IMR-90 (cell line): ENCODE measurements at places on chromosomes 16 and 17.

DNA sequence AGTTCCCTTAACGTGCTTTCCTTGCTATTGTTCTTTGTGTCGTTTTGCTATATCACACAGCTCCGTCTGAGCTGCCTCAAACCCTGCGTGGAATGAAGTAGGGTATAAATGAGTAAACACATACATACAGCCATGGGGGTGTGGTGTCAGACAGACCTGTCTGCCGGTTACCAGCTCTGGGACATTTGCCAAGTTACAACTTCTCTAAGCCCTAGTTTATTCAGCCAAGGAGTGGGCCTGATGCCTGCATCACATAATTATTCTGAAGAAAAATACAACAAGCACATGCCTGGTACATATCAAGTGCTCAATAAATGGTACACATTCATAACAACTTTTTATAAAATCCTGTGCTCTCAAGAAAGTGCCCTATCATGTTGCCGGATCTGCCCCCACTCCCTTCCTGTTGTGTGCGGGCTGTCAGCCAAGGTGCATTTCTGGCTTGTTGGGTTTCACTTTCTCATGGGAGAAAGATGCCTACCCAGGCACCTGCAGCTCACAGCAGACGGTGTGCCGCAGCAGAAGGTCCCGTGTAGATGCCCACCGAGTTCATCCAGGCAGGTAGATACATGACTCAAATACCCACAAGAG lies 30.5 kb downstream of the SMPD3 start:
- DNase-seq, result no peak

- no peak for DNase-seq
Observed at GRCh38 chr16:694863-695354, 4.7 kb upstream of the WDR24 start.

GRCh38 chr17:60601447-60602384 lies 1.7 kb downstream of the PPM1D start:
- peak; percentile 81 for DNase-seq

GRCh38 chr17:50708050-50709000 lies 611 bp upstream of the ANKRD40 start:
- no peak for DNase-seq

GRCh38 chr17:4175921-4176807 lies 33.2 kb downstream of the CYB5D2 start:
- DNase-seq, result peak; percentile 45

- no peak for DNase-seq
Observed at GRCh38 chr16:57196286-57196685, 10.2 kb downstream of the RSPRY1 start.

GRCh38 chr16:55906123-55906522 lies 30.9 kb upstream of the CES5A start:
- DNase-seq, result no peak

DNA sequence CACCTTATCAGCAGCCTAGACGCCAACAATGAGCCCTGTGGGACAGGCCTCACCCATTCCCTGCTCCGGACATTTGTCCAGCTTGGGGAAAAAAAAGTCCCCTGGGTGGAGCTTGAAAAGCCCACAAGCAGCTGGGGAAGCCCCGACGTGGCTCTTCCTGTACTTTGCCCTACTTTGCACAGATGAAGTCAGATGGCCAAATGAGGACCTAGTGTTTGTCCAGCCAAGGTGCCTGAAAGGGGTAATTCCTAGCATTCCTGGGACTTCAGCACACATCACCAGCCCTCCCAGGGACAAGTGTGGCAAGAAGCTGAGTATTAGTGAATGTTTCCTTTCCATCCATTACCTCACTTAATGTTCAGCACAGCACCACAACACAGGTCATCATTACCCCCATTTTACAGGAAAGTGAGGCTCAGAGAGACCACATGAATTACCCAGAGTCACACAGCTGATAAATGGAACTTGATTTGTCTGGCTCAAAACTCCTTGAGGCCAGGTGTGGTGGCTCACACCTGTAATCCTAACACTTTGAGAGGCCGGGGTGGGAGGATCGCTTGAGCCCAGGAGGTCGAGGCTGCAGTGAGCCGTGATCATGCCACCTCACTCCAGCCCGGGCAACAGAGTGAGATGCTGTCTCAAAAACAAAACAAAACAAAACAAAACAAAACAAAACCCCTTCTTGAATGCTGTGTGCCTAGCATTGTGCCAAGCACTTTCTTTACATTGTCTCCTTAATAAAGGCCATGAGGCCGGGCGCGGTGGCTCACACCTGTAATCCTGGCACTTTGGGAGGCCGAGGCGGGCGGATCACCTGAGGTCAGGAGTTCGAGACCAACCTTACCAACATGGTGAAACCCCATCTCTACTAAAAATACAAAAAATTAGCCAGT lies 19.9 kb upstream of the PLLP start:
- DNase-seq, result peak; percentile 55

DNA sequence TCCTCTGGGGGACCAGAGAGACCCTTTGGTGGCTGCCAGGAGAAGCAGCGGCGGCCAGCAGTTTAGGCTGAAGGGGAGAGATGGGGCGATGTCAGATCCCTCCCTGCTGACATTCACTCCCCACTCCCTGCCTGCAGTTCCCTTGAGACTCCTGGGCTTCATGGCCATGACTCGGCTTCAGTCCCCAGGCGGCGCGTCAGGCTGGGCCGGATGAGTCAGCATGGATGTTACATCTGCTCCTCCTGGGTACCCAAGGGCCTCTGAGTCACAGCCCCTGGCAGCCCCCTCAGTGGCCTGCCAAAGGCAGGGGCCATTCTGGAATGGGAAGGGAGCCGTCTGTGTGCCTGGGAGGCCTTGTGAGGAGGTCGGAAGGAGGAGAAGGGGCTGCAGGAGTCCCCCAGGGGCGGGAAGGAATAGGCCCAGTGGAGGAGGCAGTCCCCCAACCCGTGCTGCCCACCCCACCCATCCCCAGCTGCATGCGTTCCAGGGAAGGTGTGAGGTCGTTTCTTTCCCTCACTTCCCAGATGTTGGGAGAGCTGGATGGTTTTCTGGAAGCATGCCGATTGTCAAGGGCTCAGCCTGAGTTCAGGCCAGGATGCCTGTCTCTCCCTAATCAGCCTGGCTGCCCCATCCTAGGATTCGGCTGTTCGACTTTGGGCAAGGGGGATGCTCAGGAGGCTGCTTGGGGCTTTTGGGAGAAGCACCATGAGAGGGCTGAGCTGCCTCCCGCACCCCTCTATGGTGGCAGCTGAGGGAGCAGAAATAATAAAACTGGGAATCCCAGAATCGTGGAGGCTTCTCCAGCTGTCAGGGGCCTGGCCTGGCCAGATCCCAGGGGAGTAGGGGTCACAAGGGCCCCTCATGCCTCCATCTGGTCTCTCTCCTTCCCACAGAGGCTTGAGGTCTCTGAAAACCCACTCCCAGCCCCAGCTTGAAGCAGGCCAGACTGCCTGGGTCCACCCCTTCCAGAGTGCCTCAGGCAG lies 9.7 kb downstream of the RHBDL3 start:
- peak; percentile 90 for DNase-seq

- DNase-seq, result no peak
Observed at GRCh38 chr17:15237106-15237425, 28.1 kb downstream of the PMP22 start.

DNA sequence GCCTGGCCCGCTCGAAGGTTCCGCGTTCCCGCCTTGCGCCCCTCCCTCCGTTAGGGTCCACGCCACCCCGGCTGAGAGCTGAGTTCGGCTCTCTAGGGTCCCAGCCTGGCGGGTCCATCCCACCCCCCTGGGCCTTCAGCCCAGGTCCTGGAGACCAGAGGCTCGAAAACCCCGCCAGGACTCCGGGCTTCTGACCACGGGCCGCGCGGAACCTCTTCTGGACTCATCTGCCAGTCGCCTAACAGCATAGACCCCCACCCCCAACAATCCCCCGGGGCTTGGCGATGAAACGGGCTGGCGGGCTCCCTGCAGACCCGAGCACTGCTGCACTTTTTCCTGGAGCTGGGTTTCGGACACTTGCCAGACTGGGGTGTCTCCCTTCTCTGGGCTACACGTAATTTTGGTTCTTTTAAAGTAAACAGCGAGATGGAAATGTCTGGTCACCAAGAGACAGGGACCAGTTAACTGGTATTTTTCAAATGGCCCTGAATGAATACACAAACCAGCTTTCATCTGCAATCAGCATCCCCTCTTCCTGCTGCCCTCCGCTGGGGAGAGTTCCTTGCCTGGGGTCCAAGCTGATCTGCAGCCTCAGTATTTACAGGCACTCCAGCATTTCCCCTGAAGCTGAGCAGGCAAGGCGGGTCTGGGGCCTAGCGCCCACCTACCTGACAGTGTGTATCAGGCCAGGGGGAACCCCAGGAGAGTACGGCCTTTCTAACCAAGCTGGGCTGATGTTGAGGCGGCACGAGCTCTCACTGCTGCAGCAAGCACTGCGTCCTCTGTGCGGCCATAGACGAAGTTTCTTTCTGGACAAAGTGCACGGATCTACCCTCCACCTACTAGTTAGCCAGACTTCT lies 639 bp upstream of the TRIM65 start:
- DNase-seq, result no peak

- DNase-seq, result no peak
Observed at GRCh38 chr17:49198211-49198610, 12.2 kb downstream of the GNGT2 start.

DNA sequence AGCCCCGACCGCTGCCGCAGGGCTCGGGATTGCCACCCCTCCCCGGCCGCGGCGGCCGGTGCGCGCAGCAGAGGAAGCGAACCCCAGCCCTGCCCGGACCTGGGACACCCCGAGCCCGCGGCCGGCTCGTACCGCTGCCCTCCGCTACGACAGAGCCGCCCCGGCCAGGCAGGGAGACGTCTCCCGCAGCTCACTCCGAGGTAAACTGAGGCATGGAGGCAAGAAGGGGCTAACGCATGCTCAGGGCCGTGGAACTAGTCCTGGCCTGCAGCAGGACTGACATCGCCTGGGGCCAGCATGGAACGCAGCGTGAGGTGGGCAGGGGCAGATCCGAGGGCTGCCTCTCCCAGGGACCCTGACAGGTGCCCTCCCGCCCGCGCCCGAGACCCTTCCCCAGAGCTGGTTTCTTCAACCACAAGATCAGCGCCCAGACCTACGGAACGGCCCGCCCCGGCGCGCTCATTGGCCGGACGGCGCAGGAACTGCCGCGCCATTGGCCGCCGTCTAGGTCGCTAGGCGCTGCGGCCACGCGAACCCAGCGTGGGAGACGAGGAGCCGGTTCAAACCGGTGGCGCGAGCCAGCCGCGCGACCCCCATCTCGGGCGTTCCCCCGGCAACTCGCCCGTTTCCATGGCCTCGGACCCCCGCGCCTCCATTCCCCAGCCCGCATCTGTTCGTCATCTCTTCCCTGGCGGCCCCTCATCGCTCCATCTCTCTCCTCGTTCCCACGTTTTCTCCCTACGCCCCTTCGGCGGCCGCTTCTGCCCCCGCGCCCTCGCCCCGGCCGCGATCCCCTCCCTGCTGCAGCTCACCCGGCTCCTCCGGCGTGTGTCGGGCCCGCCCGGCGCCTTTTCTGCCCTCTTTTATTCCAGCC lies at the start of gene SLC43A2:
Gene SLC43A2 (minus strand): TSS at position 853 of the 874 bp plus-strand sequence. CDS start 960 bp downstream, outside the sequence.
- DNase-seq, result peak; percentile 70

GRCh38 chr16:56985288-56985961 lies 3.9 kb upstream of the NLRC5 start:
- peak; percentile 85 for DNase-seq

DNA sequence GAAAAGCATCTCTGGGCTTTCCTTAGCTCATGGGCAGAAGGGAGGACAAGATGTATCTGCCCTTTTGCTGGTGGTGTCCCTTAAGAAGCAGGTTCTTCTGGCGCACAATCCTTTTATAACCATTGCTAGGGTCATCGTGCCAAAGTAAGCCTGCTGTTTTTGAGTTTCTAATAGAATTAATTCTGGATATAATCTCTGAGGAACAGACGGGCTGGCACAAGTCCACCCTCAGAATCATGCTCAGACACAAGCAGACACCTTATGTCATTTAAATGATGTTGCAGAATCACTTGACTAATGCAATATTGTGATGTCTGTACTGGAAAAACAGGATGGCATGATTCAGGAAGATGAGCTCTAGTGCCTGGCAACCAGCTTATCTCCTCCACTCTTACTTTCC lies 18.8 kb upstream of the MMD start:
- DNase-seq, result no peak

GRCh38 chr17:43169561-43170139 lies 1.4 kb upstream of the NBR1 start:
- peak; percentile 26 for DNase-seq

GRCh38 chr17:45849536-45849990 lies 4.9 kb downstream of the SPPL2C start:
- no peak for DNase-seq

- peak; percentile 83 for DNase-seq
Observed at GRCh38 chr17:20206591-20206990, 197.4 kb downstream of the SPECC1 start.

DNA sequence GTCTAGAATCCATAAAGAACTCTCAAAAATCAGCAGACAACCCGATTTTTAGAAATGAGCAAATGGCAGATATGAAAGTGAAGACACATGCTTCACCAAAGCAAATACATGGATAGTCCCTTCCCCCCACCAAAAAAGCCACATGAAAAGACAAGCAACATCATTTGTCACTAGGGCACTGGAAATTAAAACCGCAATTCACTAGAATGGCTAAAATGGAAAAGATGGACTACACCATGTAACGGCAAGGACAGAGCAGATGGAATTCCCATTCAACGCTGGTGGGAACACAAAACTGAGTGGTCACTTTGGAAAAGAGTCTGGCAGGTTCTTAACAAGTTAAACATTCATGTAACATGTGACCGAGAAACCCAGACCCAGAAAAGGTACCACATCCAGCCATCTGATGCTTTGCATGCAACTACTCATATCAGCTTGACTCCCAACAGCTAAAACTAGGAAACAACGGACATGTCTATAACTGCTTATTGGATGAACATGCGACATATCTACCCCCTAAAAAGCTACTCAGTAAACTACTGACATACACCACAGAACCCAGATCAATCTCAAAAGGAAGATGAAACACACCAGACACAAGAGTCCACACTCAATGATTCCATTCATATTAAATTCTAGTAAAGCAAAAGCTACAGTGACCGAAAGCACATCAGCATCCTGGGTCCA lies 132.6 kb downstream of the ZNF778 start:
- DNase-seq, result no peak

DNA sequence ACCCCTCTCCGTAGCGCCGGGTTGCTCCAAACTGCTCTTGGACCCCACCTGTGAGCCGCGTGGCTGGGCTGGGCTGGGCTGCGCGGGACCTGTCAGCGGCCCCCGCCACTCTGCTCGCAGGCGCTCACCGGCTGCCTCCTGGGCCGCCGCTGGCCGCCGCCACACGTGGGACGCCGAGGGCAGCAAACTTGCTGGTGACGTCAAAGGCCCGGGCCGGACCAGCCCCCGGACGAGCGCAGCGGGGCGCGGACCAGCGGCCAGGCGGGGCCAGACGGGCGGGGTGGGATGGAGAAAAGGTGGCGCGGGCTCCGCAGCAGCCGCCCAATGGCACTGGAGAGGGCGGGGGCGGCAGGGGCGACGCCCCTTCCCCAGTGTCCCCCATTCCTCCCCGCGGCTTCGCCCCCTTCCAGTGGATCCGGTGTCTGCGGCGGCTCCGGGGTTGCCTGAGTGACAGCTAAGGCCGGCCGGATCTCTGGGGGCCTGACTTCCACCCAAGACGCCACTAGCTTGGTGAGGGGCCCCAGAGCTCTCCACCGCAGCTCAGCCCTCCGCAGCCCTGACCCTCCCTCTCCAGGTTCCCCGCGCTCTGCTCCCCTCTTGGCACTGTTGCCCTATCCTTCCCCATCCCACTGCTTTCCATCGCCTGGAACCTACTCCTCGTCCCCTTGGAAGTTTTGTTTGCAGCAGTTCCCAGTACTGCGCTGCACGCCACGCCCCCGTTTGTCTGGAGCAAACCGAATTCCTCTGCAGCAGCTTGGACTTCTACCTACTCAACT lies at the start of gene HS3ST3A1:
Gene HS3ST3A1 (minus strand): TSS at position 154 of the 776 bp plus-strand sequence. CDS start 800 bp downstream, outside the sequence.
- peak; percentile 82 for DNase-seq
